Smooth muscle cell of the pulmonary artery (primary cell): ENCODE measurements at places on chromosomes 12 and 14. TPM values are rescaled to one million over a fixed set of nuclear protein-coding genes. Genes with fewer than 3 reads are reported as not detected.

The SERPINA5 gene
- 0.03 and 0.33 TPM in 2 replicates for total RNA-seq

The ARL1 gene
- total RNA-seq = 180 and 207 TPM in 2 replicates

The GPRC5A gene
- total RNA-seq = 16.7 and 56.1 TPM in 2 replicates

The GPR84 gene
- 0.07 and 0.13 TPM in 2 replicates for total RNA-seq

The AKAP3 gene
- total RNA-seq = 1.7 TPM in 2 replicates

The OTX2 gene
- total RNA-seq = not detected in 2 replicates

The DUSP6 gene
- total RNA-seq = 48.1 and 68.9 TPM in 2 replicates
